HT1080 (cell line): ENCODE measurements at places on chromosomes 2 and 18. TPM values are rescaled to one million over a fixed set of nuclear protein-coding genes. Genes with fewer than 3 reads are reported as not detected.
A peak's percentile ranks its signal among the peaks of the same experiment; 100 is the strongest.

Gene ZSWIM2
- not detected in 2 replicates for total RNA-seq

Gene PDCD1
- not detected in 2 replicates for total RNA-seq

DNA sequence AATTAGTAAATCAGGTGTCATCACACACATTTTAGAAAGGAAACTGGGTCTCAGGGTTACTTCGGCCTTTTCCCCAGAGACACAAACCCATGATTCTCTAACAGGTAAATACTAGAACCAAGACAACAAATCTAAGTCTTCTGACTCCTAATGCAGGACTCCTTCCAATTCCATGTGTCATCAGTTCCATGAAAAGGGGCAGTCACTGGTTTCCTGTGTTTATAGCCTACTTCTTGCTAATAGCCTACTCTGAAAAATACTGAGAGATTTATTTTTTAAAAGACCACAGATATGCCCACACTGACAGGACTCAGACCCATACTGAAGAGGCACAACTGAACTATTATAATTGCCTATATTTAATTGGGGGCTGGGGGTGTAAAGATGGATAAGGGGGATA is 33.0 kb downstream of the RAB1A start:
- no peak for DNase-seq

Gene COQ10B
- total RNA-seq, result 20.2 and 22.3 TPM in 2 replicates

GRCh38 chr2:148955798-148956197 is 80.8 kb downstream of the KIF5C start:
- DNase-seq, result no peak

DNA sequence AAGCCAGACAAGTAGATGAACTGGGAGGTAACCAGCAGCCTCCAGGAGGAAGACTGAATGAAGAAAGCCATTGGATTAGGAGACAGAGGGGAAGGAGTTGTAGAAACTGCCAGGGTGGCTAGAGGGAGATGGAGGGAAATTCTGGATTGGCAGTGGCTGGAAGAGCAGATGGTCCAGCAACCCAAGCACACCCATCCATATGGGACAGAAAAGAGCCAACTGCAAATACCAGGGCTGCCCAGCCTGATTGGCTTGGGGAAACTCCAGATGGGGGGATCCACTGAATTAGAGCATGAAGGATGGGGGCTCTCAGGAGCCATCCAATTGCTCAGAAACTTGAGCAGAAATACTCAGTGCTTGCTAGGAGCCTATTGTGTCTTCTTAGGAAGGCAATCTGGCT is 173.5 kb upstream of the EPB41L3 start:
- no peak for DNase-seq

Gene LYPD6
- 2.3 and 3.1 TPM in 2 replicates for total RNA-seq

Gene IL1RL2
- total RNA-seq, result not detected in 2 replicates

DNA sequence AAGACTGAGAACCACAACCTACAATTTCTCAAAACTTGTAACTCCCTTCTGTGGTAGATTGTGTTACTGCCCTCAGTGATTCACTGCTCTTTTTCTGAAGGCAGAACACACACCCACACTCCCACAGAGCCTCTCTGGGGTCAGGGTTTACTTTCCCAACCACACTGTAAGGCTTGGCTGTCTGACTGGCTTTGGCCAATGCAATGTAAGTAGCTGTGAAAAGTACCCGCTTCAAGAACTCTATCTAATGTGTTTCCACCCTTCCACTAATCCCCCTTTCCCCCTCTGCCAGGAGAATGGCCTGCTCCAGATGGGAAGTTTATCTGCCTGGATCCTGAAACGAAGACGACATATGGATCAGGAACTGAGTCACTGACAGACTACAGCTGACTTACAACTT is 222.7 kb downstream of the CDH2 start:
- DNase-seq, result peak; percentile 52

DNA sequence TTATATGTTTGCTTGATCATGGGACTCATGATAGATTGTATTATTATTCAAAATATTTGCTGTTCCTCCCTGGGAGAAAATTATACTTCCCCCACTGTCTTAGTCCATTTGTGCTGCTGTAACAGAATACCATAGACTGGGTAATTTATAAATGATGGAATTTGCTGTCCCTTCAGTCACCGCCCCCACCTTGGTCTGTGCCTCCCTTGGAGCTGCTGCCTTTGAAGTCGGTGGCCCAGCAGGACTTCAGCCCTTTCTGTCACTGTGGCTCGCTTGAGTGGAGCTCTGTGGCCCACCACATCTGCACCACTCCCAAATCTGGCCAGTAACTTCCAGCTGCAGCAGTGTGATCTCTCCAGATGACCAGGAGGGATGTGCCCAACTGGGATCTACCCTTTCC is 200.8 kb downstream of the AGPS start:
- DNase-seq, result no peak

Gene ASXL3
- 0.13 TPM in 1 of 2 replicates, not detected in the other for total RNA-seq

Gene TUBB8B
- total RNA-seq, result not detected in 2 replicates

DNA sequence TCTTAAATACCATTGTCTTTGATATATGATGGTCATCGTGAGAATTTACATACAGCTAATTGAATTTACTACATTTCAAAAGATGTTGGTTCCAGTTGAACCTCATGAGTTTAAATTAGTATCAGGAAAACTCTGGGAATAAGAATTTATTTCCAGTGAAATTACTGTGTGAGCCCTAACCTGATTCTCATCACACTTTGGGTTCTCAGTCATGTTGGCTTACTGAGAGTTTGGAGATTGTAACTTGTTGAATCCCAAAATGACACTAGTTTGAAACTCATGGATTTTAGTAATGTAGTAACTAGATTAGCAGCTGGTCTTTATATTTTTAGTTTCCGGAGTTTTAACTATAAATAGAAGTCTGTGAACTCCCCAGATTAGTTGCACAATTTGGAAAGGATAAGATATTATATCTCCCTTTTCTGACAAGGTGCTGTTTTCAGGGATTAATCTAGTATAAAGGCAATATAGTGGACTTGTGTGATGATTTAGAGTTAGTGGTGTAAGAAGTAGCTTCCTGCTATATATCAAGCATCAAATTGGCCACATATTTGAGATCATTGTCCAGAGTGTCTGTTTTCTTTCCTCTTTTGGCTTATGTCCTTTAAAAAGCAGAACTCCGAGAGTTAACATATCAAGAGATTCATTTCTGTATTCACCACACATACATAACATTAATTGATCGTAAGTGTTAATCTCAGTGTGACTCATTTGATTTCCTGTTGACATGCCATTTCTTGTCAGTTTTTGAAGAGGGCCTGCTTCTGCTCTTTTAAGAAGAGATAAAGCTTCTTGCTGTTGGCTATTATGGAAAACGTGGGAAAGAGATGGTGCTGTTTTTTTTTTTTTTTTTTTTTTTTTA is 15.7 kb downstream of the NDUFV2 start:
- no peak for DNase-seq

- DNase-seq, result no peak
These were observed 8.3 kb downstream of the ANXA4 start for GRCh38 chr2:69750246-69750645.

DNA sequence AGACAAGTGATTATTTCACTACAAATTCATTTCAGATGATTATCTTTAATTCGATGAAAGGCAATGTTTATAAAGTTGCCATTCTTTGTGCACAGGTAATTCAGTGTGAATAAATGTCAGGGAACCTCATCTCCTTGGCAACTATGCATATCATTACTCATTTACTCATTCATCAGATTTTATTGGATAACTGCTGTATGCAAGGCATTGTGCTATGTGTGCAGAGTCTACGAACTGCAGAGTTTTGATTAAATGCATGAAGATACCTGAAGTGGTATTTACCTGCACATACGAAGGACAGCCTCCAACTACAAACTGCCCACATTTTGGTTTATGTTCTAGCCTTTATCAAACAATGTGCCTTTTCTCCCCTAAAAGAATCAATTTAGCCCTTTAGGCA is 3.5 kb downstream of the RND3 start:
- no peak for DNase-seq

- DNase-seq, result no peak
These were observed 36.1 kb upstream of the DPP10 start for GRCh38 chr2:114406347-114406746.

- no peak for DNase-seq
These were observed 482.0 kb downstream of the BCL11A start for GRCh38 chr2:60071490-60071831.

GRCh38 chr2:226733189-226733858 is 66.3 kb downstream of the IRS1 start:
- DNase-seq, result no peak

GRCh38 chr2:226721541-226721940 is 78.1 kb downstream of the IRS1 start:
- no peak for DNase-seq

DNA sequence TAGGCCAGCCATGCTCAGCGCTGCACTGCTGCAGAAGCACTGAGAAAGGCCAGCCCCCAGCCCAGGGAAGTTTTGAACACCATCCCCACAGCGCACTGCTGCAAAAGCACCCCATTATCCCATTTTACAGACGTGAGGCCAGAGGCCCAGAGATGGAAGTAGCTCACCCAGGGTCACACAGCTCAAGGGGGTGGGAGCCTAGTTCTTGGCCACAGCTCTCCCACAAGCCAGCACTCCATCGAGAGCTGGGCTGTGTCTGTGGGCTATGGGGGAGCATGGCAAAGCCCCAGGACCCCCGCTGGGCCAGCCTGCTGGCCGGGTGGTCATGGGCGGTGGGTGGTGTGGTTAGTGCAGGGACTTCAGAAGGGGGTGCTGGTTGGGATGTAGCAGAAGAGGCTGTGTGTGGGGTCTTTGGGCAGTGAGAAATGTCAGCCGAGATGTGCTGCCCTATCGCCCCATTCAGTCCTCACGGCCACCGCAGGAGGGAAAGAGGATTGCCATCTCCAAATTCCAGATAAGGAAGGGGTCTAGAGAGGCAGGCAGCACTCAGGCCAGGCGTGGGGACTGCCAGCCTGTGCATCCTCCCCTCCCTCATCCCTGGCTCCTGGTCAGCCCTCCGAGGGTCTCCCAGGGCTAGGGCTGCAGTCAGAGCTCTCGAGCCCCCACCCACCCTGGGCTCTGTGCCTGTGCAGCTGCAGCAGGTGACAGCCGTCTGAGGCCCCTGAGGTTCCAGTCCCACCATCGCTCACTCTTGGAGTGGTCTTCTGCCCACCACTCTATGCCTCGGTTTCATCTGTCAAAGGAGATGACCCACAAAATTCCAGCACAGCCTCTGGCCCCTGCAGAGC is 17.0 kb upstream of the GPR17 start:
- no peak for DNase-seq

Gene ADAM23
- total RNA-seq, result 3.2 and 3.6 TPM in 2 replicates

Gene IL1B
- total RNA-seq, result 4.1 and 9.5 TPM in 2 replicates

Gene CCDC141
- total RNA-seq, result not detected in 2 replicates

DNA sequence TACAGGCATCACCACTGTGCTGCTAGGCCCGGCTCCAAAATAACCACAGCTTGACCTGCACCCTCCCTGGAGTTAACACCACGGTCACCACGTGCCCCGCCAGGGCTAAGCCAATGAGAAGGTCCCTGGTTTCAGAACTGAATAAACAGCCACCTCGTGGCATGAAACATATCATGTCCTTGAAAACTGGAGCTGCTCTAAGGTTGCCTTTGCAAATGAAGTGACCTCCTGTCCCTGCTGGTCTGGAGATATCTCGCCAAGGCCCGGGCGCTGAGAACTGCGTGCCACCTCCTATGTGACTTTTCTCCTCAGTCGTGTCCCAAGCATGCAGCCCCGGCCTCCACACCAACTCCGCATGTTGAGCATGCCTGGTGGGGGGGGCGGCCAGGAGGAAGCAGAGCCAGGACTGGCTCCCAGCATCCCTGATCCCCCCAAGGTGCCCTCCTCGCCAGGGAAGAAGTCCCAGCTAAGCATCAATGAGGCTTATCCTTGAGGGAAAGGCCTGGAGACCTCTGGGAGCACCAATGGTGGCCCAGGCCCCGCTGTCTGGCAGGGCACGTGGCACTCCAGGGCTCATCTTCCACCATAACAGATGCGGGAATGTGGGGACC is 16.3 kb upstream of the KCNG2 start:
- DNase-seq, result no peak

- no peak for DNase-seq
These were observed 25.4 kb downstream of the CAPN14 start for GRCh38 chr2:31191931-31192330.

DNA sequence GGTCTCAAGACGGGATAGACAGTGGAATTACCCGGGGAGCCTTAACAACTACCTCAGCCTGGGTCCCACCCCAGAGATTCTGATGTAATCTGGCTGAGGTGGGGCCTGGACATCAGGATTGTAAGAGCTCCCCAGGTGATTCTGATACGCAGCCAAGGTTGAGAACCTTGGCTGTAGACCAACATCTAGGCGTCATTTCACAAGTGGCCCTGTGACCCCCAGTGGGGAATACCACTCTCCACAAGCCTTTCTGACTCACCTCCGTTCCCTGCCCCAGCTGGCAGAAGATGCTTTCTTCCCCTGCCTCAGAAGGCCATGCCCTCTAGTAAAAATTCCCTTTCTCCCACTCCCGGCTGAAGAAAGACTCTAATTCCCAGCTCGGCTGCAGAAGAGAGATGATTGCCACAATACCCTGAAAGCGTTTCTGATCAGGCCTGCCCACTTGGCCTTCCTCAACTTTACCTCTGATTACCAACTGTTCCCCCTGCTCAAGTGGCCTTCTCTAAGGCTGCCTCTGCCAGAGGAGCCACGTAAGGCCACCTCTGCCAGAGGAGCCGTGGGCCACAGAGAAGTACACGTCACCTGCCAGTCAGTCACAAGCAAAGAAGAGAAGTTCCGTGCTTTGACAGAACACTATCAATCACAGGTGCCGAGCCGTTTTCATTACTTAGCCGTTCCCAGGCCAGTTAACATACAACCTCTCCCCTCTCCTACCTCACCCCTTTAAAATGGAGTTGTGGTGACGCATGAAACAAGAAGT is 116.8 kb upstream of the PKDCC start:
- peak; percentile 62 for DNase-seq

- DNase-seq, result no peak
These were observed 103.8 kb downstream of the TRIM43 start for GRCh38 chr2:95695613-95696012.

GRCh38 chr18:46250812-46251173 is 146.6 kb downstream of the HAUS1 start:
- DNase-seq, result no peak

GRCh38 chr2:73267008-73267407 is 17.3 kb downstream of the FBXO41 start:
- DNase-seq, result no peak

GRCh38 chr18:9575558-9575957 is 38.8 kb downstream of the PPP4R1 start:
- peak; percentile 81 for DNase-seq

- no peak for DNase-seq
These were observed 69.7 kb upstream of the ACKR3 start for GRCh38 chr2:236499691-236500578.
